ENCODE measurements at places on chromosomes 2 and 18.

DNA sequence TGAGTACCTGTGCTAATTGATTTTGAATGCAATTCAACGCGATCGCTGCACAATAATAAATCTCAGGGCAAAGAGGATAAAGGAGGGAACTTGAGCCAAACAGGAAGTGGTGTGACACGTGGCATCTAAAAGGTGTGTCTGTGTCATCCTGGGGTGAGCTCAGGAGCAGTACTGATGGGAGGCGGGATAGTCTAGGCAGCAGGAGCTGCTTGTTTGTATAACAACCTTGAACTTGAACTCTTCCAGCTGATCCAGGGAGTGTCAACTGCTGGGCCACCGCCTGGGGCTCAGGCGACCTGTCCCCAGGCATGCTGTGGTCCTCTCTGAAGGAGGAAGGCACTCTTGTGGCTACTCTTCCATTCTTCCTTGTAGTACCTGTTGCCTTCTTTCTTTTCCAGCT is 61.2 kb downstream of the BOD1L2 start:
- DNase-seq, result no peak

DNA sequence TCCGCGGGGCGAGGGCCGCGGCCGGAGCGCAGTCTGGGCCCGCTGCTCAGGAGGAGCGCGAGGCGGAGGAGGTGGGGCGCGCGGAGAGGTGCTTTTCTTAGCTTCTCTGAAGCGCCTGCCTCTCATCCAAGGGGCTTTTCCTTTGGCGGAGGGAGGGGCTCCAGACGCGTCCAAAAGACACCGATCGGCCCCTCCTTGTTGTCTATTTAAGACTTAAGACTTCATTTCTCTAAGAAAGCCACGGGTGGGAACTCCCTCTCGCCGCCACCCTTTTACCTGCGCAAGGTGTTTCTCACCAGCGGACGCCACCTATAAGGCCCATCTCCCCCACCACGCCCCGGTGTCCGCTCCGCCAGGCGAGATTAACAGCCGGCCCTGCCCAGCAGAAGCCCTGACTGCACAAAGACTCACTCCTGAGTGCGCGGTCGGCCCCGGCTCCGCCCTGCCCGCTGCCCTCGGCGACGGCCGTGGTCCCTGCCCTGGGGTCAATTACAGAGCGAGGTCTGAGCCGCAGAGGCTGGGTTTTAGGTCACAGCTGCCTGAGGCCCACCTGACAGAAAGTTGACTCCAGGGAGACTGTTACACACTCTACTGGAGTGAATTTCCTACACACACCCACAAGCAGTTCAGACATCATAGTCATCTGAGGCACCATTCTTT is at the start of gene DSC2:
DSC2 (minus strand) TSS at position 397 of the 660 bp plus-strand sequence. CDS start 450 bp downstream, outside the sequence.
- DNase-seq, result peak; percentile 85

DNA sequence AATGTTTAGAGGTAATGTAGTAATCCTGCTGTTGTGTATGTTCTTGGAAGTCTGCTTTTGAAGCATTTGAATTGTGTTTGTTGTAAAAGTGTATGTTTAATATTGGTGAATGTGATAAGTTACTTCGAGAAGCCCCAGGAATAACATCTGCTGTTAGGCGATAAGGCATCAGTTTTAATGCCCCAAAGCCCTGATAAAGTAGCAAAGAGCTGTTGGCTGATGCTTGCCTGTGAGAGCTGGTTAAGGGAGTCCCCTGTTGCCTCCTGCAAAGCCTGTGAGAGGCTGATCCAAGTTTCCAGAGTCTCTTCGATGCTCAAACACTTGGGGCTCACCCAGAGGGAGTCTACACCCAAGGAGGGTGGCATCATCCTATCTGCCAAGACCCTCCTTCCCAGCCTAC is 110.3 kb downstream of the RNF152 start:
- DNase-seq, result no peak

GRCh38 chr2:186962085-186962747 is 113.2 kb upstream of the ZSWIM2 start:
- DNase-seq, result no peak

Measured in eye (tissue), 1 donor.